ENCODE measurements at places on chromosomes 2 and 18.

- DNase-seq = no peak
These were observed 69.7 kb downstream of the LYPD6 start for GRCh38 chr2:149399934-149400615.

GRCh38 chr2:33583194-33583938, 15.7 kb downstream of the FAM98A start:
- peak; percentile 33 for DNase-seq

- DNase-seq = no peak
These were observed 29.3 kb upstream of the COPS8 start for GRCh38 chr2:237056287-237056875.

- DNase-seq = no peak
These were observed 422.0 kb upstream of the ID2 start for GRCh38 chr2:8259841-8260178.

- DNase-seq = peak; percentile 70
These were observed 125.6 kb downstream of the GRB14 start for GRCh38 chr2:164495491-164496223.

GRCh38 chr18:49400398-49401072, 59.9 kb downstream of the DYM start:
- no peak for DNase-seq

- DNase-seq = peak; percentile 89
These were observed 204.0 kb upstream of the ID2 start for GRCh38 chr2:8477552-8478470.

DNA sequence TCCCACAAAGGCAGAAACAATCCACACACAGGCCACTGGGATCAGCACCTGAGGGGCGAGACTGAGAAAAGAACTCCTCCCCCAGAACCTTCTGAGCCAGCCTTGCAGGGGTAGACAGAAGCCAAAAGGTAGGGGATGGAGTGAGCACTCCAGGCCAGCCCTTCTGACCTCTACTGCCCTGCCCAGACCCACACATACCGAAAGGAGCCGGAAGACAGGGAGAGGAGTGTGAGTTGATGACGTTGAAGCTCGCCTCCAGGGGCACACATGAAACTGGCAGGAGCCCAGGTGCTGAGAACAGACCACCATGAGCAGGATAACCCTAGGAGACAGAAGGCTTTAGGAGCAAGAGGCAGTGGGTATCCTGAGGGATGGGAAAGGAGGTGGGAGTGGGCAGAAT, 1.8 kb downstream of the SLC23A3 start:
- DNase-seq = no peak

GRCh38 chr2:215454519-215455246, 18.8 kb upstream of the FN1 start:
- DNase-seq = no peak

DNA sequence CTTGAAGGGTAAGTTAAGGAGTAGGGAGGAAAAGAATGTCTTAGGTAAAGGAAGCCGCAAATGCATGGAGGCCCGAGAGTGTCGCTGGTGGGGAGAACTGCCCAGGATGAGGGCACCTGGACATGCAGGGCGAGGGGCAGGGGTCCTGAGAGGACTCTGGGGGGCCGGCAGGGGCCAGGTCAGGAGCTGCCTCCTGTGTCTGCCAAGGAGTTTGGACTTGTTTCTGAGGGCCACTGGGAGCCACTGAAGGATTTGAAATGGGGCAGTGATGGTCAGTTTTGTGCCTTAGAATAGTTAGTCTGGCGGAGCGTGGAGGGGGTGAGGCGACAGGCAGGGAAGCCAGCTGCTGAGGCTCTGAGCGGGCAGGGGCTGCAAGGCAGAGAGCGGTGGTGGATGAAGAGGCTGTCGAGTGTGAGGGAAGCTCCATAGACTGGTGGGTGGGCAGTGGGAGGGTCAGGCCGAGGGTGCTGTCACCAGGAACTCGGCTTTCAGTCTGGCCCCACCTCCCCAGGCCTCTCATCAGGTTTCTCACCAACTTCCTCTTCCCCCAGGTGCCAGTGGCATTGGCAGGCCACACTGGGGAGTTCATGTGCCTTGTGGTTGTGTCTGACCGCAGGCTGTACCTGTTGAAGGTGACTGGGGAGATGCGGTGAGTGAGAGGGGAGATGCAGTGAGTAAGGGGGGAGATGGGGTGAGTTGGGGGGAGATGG, 14.7 kb upstream of the SLC4A3 start:
- DNase-seq = no peak

DNA sequence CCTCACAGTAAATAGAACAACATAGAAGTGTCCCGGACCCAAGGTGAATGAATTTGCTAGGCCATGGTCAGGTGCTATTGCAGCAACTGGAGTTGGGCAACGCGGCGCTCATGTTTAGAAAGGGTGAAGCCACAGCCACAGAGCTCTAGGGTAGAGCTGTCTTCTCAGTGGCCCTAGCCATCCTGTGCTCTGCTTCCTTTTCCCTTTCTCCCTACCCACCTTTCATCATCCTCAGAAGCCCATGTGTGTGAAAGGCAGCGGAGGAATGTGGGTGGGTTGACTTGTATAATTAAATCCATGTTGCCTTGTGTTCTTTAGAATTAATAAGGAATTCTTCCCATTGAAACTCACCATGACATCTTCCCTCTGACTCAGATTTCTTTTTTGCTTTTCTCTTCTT, 336.7 kb downstream of the OSR1 start:
- no peak for DNase-seq

- DNase-seq = peak; percentile 40
These were observed 258.9 kb upstream of the TRIB2 start for GRCh38 chr2:12457831-12458230.

DNA sequence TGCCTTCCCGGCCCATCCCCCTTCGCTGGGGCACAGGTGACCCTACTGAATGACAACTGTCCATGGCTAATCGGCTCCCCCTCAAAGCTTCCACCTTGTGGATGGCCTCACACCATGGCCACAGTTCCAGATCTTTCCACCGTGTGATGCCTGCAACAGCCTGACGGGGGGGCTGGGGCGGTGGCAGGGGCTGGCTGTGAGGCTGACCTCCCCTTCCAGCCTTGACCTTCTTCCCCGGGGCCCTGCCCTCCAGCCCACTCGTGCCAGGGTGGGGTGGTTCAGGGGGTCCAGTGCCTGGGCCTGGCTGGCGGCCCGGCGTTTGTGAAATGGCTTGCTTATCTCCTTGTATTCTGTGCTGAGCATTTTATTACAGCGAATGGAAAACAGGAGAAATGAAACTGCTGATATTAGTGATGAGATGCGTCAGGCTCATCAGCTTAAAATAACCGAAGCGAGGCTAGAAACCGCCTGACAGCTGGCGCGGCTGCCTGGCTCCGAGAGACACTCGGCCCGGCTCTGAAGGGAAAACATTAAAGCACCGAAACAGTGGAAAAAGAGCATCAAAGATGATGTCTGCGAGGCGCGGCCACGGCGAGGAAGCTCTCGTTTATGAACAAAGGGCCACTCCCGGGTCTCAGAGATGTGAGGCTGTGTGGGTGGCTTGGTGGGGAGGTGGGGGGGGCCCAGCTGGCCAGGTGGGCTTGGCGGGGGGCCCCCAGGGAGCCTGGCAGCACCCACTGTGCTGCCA, 916 bp upstream of the PDCD1 start:
- no peak for DNase-seq

DNA sequence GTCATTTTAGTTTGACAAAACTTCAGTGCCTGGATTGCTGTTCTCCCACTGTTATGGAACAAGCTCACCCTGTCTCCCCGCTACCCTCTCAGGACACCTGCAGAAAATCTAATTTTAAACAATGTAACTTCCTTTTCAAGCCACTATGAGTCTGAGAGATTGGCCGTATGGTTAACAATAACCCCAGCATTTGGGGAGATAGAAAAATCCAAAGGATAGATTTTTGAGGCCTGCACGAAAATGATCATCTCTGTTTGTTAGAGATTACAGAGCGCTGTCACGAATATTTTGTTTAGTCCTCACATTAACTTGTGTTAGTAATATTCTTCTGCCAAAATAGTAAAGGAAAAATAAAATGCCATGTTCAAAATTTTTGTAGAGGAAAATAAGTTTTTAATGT, 24.7 kb downstream of the CAB39 start:
- no peak for DNase-seq
